Kidney epithelial cell (primary cell): ENCODE measurements at places on chromosomes 5 and 9. TPM values are rescaled to one million over a fixed set of nuclear protein-coding genes. Genes with fewer than 3 reads are reported as not detected.

TMEM215 gene
- not detected in 2 replicates for total RNA-seq

- no peak for DNase-seq
These were observed 1.4 kb upstream of the KDM3B start for GRCh38 chr5:138351056-138351455.

PCDHGC4 gene
- 0.62 and 1.1 TPM in 2 replicates for total RNA-seq

DNA sequence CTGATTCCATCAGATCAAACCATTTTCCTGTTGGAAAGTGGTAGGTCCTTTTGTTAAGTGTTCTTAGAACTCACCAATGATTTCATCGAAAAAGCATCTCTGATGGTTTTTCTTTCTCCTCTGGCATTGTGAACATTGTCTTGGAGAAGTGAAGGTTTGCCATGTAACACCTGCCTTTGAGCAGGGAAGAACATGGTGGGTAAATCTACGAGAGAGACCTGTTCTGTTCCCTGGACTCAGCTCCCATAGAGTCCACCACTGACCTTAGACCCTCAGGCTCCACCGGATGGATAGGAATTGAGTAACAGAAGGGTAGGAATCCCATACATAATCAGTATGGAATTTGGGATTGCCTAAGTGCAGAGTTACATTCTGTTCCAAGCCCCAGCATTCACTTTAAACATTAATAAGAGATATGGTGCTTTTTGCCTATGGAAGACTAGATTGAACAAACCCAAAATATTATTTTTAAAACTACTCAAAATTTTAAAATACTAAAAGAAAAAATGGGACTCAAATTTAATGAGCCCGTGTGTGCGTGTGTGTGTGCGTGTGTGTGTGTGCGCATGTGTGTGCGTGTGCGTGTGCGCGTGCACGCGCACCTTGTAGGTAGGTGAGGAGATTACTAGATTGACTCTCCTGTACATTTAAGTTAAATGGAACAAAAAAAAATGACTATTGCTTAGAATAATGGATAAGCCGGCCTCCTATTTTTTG, 92.0 kb downstream of the C9orf152 start:
- DNase-seq, result no peak

BTNL8 gene
- total RNA-seq, result not detected in 2 replicates

GRCh38 chr9:125280945-125281344, 19.3 kb downstream of the GAPVD1 start:
- DNase-seq, result no peak

GRCh38 chr5:133327946-133328401, 276.2 kb downstream of the HSPA4 start:
- DNase-seq, result no peak

PCDHB13 gene
- 1.9 and 3.1 TPM in 2 replicates for total RNA-seq

- no peak for DNase-seq
These were observed 179.4 kb downstream of the SEMA6A start for GRCh38 chr5:116395226-116395625.

GRCh38 chr9:129469988-129470316, 150.9 kb downstream of the C9orf50 start:
- no peak for DNase-seq

DNA sequence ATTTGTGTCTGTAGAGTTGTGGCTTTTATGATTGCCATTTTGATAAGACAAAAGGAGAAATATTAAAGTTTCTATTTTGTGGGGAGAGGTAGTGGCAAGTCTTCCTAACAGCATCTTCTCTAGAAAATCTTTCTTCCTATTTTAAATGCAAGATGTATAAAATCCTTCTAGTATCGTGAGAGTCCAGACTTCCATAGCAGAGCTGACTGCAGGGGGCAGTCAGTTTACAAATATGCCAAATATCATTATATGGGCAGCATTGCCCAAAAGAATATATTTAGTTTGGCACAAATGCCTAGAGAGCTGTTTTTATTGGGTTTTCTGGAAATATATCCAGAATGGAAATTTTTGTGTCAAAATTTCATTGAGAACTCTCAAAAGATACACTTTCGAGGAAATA, 82.1 kb upstream of the ALDH1A1 start:
- no peak for DNase-seq

GRCh38 chr9:17793713-17794622, 215.1 kb downstream of the SH3GL2 start:
- no peak for DNase-seq

PCDHB4 gene
- total RNA-seq, result 0.42 and 0.48 TPM in 2 replicates

TAF11L6 gene
- not detected in 2 replicates for total RNA-seq

GRCh38 chr5:161412792-161413191, 133.7 kb downstream of the GABRB2 start:
- DNase-seq, result no peak

DNA sequence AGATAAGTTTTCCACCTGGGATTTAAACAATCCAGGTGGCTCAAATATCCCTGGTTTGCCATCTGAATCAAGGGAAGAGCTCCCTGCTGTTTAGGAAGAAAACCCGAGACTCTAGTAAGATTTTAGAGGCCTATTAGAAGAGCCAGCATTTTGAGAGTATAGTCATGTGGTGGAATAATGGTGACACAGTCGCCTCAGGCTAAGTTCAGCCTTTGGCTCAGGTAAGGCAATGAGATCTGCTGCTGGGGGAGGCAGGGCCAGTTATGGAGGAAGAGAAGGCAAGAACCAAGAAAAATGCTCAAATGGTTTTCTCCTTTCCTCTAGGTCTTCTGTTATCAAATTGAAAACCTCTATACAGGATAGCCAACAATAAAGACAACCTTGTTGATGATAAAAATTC, 16.2 kb downstream of the RAD1 start:
- no peak for DNase-seq

GRCh38 chr9:3342159-3342777, 183.5 kb downstream of the RFX3 start:
- DNase-seq, result no peak

DNA sequence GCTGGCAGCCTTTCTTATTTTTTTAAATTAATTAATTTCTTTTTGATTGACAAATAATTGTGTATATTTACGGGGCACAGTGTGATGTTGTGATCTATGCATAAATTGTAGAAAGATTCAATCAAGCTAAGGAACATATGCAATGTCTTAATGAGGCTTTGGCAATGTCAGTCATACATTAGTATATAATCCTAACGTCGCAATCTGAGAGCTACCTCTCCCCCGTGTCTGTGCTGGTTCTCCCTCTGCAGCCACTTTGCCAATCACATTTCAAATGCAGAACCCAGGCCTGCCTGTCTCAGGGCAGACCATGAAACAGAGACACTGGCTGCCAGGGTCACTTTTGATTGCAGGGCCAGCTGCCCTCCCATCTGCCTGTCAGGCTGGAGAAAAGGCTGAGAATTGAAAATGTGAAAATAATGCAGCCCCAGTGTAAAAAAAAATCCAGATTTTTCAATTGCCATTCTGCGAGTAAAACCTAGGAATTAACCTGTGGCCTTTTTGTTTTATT, 56.3 kb downstream of the SLC24A2 start:
- DNase-seq, result no peak

FST gene
- 0.33 TPM in 1 of 2 replicates, not detected in the other for total RNA-seq

ELOVL7 gene
- 31.6 and 35.3 TPM in 2 replicates for total RNA-seq

NR5A1 gene
- not detected in 2 replicates for total RNA-seq

ITGA2 gene
- total RNA-seq, result 62.0 and 64.7 TPM in 2 replicates

MAPK9 gene
- 22.5 and 25.1 TPM in 2 replicates for total RNA-seq

ABLIM3 gene
- total RNA-seq, result 32.1 and 35.2 TPM in 2 replicates

DNA sequence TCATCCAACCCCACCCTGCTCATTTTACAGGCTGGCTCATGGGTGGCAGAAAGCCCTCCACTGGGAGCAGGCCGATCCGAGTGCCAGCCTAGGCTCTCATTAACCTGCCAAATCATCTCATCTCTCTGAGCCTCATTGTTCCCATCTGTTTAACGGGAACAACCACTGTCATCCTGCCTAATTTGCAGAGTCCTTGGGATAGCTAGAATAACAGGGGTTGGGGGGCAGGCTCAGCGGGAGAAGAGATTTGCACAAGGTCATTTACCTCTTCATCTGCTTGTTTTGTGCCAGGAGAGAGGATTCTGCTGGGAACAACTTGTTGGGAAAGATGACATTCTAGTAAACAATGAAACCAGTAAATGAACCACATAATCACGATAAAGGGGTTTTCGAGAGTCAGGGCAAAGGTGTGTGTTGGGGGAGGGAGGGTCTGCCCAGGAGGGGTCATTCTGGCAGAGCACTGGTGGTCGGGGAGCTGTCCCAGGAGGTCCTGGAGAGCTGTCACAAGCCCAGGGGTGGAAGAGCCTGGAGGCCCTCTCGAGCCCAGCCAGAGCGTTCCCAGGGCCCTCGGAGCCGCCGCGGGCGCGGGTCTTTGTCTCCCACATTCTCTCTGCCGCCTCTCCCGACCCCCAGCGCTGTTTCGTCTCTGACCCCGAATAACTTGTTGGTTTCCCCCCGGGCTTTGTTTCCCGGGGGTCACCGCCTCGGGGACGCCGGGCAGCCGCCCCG, 22.8 kb upstream of the NDST1 start:
- no peak for DNase-seq

- DNase-seq, result no peak
These were observed 64.0 kb downstream of the RNF130 start for GRCh38 chr5:180007582-180007981.

DNA sequence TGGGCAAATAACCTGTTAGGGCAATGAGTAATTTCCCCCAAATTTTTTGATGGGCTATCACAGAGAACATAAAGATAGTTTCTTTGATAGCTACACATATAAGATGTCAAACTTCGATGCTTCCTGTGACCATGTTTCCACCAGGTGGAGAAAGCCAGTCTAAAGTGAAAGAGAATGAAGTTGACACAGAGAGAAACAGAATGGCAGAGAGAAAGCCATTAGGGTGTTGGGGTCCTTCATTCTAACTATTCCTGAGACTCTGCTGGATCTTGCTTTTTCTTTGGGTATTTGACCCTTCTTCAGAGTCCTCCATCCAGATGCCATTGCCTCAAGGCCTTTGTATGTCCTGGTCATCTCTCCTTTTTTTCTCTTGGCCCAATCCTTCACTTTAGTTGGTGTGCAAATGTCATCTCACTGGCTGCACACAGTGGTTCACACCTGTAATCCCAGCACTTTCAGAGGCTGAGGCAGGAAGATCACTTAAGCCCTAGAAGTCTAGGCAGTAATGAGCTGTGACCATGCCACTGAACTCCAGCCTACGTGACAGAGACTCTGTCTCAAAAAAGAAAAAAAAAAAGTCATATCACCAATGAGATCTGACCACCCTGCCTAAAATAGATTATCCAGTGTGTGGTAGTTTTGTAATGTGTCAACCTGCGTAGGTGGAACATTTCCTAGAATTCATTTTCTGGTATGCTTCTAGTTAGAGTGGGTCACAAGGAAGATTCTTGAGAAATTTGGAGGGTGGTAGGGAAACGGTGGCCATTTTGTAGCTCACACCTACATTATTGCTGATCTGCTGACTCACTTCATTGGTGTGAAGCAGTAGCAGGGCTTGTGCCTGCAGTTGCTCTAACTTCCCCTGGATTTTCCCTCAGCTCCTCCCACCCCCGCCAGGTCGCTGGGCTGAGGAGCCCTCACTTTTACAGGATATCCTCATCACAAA, 20.8 kb upstream of the KIF2A start:
- DNase-seq, result no peak

DNA sequence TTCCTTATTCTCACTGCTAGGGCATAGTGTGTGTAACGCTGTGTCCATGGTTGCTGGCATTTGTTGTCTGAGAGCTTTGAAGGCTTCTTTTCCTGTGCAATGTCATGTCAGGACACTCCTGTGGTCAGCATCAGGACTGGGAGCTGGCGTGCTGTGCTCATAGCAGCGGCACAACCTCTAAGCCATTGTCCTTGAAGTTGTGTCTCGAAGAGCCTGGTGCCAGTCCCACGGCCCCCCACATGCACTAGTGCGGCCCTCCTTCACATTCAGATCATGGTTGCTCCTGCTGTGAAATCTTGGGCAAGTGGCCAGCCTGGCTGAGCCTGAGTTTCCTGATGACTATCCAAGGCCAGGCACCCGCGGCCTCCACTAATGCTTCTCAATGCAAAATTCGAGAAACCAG, 32.4 kb downstream of the PDZD2 start:
- no peak for DNase-seq

LEAP2 gene
- 0.25 and 0.34 TPM in 2 replicates for total RNA-seq

SPATA31C1 gene
- total RNA-seq, result not detected in 2 replicates

- no peak for DNase-seq
These were observed 15.5 kb upstream of the WWC1 start for GRCh38 chr5:168275940-168276339.

JAK2 gene
- total RNA-seq, result 7.1 and 9.1 TPM in 2 replicates

- no peak for DNase-seq
These were observed 12.6 kb upstream of the STXBP1 start for GRCh38 chr9:127599550-127599891.

- DNase-seq, result no peak
These were observed 9.6 kb downstream of the TRIP13 start for GRCh38 chr5:902129-902916.
